ENCODE measurements at places on chromosomes 6 and 20.

- DNase-seq = no peak
Measured at GRCh38 chr6:91392951-91393350, 806.1 kb upstream of the MAP3K7 start.

DNA sequence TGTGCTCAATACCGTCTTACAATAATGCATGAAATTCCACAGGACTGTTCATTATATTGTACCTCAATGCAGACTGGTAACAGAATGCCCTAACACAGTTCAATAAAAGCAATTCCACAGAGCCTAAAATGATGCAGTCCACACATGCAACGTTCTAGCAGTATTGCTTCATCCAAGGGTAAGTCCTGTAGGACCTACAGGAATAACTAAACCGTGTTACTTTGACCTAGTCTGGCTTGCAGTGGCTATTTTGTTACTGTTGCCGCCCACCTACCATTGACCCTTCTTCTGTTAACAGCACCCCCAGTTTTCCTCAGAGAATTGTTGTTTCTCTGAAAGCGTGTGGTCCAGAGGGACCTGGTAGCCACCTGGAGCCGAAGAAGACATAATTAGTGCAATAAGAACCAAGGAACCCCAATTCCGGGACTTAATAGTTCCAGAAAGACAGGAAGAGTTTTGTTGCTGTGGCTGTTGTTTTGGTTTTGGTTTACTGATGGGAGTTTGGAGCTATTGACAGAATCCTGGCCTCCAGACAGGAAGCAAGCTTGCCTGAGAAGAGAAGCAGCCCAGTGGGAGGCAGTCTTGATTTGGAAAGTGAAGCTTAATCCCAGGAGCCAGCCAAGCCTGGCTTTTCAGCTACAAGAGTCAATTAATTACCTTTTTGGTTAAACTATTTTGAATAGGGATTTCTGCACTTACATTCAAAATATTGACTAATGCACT, 91.3 kb downstream of the FRK start:
- no peak for DNase-seq

GRCh38 chr6:95578106-95578410, 723 bp downstream of the MANEA start:
- DNase-seq = no peak

- DNase-seq = no peak
Measured at GRCh38 chr6:132390451-132390850, 10.8 kb downstream of the MOXD1 start.

DNA sequence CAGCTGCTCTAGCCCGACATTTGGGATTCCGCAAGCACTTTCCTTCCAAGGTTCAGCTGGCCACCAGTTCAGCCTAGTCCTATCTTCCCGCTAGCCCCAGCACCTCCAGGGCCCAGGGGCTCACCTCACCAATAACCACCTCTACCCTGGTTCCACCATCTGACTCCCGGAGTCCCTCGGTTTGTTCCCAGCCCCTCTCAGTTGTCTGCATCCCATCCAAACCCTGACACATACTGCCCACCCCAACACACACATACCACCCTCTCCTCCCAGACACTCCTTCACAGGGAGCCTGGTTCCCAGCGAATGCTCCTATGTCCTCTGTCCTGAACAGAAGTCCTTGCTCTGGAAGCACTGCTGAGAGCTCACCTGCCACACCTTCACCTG, 418 bp downstream of the TNXB start:
- no peak for DNase-seq

- no peak for DNase-seq
Measured at GRCh38 chr6:169824021-169824420, 72.6 kb downstream of the ERMARD start.

GRCh38 chr6:46583721-46584120, 68.9 kb downstream of the CYP39A1 start:
- no peak for DNase-seq

GRCh38 chr6:119647309-119647708, 297.7 kb upstream of the MAN1A1 start:
- DNase-seq = no peak

- no peak for DNase-seq
Measured at GRCh38 chr6:42532038-42532669, 31.7 kb upstream of the UBR2 start.

DNA sequence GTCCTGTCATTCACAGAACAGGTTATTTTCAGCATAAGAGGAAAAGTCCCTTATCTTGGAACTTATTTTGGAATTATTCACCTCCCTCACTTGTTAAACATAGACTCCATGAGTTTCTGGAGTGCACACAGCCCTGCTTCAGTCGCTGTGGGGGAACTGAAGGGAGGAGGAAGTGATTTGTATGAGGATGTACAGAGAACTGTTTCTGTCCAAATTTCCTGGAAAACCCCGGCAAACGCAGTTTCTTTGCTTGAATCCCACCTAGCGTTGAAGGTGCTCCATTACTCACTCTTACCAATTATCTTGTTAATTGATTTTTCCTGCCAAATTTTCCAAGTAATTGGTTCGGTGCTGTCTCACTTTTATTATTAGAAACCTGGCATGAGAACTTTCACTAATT, 78.0 kb upstream of the AGPAT4 start:
- DNase-seq = no peak

- no peak for DNase-seq
Measured at GRCh38 chr6:106170030-106170791, 84.1 kb downstream of the PRDM1 start.

DNA sequence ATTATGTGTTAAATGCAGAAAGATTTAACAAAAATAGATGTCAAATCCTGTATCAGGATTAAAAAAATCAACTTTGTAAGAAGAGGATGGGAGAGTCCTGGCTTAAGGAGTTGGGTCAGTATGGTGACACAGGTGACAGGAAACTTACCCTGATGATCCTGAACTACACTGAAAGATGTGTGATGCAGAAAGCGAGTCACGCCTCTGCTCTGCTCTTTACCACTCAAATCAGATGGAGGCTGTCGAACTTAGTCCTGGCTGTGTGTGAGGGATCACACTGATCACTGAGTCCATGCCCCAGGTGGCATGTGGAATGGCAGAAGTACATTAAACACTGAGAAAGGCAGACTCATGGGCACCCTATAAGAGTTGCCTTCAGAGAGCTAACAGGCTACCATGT, 92.9 kb downstream of the GJA10 start:
- DNase-seq = no peak

DNA sequence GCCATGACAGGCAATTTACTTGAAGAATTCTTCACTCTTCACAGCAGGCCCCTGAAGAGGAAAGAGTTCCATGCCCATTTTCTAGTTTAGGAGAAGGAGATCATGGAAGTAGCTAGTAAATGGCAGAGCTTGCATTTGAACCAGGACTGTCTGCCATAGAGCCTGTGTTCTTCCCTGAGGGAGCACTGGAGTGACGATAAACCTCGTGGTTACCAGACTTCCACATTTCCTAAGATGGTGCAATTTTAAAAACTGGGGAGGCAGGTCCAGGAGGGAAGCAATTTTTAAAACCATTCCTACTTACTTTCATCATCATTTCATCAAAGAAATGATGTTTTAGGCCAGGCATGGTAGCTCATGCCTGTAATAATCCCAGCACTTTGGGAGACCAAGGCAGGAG, 36.8 kb downstream of the STK35 start:
- DNase-seq = no peak

- DNase-seq = no peak
Measured at GRCh38 chr20:12409501-12409900, 491.8 kb downstream of the BTBD3 start.

DNA sequence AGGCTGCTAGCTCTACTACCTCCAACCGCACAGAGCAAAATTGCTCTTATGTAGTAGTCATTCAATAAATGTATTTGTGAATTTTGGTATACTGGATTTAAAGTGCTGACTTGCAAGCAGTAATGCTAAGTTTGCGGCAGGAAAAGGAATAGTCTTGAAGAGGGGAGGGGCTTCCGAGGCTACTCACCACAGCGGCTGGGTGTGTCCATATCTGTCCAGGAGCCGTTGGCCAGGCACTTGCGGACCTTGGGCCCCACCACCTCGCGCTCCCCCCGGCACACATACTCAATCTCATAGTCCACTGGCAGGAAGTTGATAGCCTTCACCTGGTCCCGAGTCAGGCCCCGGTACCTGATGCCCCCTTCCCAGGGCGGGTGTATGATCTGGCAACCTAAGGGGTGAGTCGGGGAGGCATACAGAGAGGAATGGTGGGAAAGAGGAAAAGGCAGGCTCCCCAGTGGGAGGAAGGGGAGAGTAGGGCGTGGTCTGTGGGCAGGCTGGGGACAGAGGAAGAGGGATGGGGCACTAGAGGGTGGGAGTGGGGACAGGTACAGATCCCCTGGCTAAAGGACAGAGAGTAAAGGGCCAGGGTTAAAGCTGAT, 1.7 kb downstream of the GABBR1 start:
- no peak for DNase-seq

DNA sequence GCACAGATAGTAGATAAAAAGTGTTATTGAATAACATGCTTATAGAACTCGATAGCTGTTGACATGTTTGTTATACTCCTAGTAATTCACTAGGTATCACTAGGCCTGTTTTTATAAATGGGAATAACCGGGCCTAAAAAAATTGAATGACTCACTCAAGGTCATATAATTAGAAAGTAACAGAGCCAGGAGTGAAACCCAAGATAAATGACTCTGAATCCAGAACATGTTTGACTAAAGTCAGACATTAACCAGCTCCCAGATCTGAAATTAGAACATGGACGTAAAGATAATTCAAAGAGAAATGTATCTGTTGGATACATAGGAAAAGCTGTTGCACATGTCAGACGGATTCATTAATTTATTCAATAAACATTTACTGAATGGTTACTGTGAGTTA, 26.9 kb downstream of the RGS17 start:
- DNase-seq = no peak

DNA sequence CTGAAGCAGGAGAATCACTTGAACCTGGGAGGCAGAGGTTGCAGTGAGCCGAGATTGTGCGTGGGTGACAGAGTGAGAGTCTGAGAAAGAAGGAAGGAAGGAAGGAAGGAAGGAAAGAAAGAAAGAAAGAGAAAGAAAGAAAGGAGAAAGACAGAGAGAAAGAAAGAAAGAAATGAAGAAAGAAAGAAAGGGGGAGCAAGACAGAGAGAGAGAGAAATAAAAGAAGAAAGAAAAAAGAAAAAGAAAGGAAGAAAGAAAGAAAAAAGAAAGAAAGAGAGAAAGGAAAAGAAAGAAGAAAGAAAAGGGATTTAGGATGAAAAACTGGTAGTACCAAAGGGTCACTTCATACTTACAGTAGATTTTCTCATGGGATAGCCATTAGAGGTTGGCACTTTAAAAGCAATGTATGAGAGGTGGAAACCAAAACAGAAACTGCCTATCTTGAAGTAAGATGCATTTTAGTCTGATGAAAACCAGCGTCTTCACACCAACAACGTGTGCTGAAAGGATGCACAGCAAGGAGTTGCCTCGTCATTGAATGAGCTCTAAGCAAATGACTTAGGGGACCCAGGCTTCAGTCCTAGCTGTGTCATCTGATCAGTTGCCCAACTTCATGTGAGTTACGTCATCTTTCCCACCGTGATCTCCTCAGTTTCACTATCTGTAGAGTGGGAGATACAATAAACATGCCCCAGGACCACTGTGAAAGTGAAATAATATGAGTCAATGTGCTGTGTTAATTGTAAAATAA, 133.9 kb upstream of the NEDD9 start:
- peak; percentile 40 for DNase-seq

DNA sequence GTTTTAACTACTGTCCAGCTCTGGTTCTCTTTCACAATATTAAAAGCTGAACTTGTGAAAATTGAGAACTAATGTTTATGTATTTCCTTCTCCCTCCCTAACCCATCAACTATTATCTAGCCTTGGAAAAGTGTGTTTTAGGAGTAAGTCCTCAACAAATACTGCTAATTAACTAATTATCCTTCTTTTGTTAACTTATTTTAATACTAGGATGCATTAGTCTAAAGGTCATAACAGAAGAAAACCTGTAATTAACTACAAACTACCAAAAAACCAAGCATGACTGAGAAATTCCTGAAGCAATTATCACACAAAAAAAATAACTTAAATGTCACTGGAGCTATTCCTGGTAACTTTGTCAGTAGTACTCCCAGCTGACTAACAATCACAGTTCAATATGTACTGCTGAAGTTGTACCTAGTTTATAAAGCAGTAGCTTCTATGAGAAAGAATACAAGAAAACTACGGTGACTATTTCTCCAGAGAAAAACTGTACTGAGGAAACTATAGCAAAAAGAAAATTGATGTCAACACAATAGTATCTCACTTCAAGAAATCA, 301.9 kb downstream of the LAMA2 start:
- DNase-seq = no peak

DNA sequence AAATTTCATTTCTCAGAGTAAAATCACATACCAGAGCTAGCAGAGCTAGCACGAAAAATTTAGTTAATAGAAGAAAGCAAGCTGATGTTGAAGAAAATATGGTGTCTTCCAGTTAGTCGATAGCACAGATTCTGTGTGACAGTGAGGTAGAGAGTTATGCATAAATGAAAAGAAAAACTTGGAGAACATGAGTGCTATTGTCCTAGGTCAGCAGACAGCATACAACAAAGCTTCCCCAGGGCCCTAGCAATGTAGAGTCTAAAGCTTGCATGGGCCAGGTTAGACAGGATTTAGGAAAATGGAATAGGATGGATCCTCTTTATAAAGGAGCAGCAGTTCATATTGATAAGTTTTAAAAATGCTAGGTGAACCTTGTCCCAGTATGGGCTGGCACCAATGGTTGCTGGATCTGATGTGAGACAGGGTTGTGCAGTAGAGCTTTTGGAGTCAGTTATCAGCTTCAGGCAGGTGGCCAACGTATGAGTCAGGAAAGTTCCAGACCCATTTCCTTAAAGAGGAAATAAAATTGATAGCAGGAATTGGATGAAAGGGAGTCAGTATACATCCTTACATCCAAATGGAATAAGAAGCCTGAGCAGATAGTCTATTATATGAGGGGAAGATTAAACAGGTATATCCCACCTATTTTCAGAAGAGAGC, 277.2 kb downstream of the FRK start:
- no peak for DNase-seq

- no peak for DNase-seq
Measured at GRCh38 chr20:39504710-39505094, 542.6 kb downstream of the DHX35 start.

DNA sequence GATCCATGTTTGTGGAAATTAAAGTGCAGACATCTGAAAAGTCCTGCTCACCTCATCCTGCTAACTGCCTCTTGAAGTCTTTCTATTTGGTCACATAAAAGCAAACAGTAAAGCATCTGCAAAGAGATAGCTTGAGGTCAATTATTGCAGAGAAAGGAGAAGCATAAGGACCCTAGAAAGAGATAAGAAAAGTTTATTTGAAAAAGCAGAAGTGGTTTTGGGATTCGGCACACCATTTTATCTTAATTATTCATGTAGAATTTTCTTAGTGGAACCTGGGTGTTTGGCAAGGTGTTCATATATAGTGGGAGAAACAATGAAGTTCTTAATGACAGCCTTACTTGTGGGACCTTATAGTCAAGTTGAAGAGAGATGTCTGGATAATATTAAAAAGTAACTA, 280.8 kb downstream of the CENPW start:
- DNase-seq = no peak

DNA sequence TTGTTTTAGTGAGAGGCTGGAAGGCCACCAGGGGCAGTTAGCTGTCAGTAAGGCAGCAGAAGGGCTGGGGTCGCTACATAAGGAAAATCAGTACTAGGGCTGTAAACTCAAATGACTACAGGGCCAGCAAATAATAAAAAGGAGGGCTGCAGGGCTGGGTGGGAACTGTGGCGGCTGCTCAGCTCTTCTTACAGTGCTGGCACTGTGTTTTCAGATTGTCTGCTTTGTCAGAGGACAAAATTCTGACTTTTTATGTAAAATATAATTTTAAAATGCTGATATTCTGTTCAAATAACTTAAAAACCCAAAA, 23.2 kb downstream of the HLA-A start:
- DNase-seq = no peak

GRCh38 chr6:119476554-119476953, 127.0 kb upstream of the MAN1A1 start:
- no peak for DNase-seq

Measured in effector memory CD4-positive, alpha-beta T cell (primary cell).